Activated CD4-positive, alpha-beta T cell treated with anti-CD3 and anti-CD28 coated beads, Interleukin-2, amount 10 ng/mL, durations not matched to agents 24 days and 14 days (primary cell): ENCODE measurements at places on chromosomes 5 and 9.

GRCh38 chr5:33755231-33755630 is 136.6 kb downstream of the ADAMTS12 start:
- no peak for DNase-seq

DNA sequence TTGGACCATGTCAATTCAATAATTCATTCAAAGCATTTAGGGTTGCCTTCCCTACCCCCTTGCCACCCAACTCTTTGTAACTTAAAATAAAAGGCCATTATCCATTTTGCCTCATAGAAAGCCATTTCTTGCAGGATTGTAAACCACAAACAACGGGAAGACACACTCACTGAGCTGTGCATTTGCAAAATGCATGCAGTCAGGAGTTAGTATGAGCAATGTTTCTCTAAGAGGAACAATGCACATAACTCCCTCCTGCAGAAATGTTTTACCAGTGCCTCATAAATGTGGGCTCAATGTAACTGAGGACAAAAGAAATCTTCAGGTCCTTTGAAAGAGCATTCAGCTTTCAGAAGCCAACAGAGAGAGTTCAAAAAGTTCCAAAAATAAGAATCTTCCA is 98.5 kb upstream of the ABCA1 start:
- no peak for DNase-seq

- DNase-seq, result no peak
Measured at GRCh38 chr5:176739461-176740051, 70.8 kb upstream of the UNC5A start.

GRCh38 chr5:141557681-141558136 is 61.1 kb downstream of the DIAPH1 start:
- peak; percentile 91 for DNase-seq

GRCh38 chr5:154199263-154199662 is 8.7 kb downstream of the GALNT10 start:
- no peak for DNase-seq

GRCh38 chr5:173015192-173015591 is 31.6 kb downstream of the ATP6V0E1 start:
- no peak for DNase-seq

GRCh38 chr5:2852446-2852845 is 101.0 kb upstream of the IRX2 start:
- DNase-seq, result no peak

GRCh38 chr9:108606401-108606800 is 249.4 kb downstream of the ACTL7B start:
- no peak for DNase-seq

DNA sequence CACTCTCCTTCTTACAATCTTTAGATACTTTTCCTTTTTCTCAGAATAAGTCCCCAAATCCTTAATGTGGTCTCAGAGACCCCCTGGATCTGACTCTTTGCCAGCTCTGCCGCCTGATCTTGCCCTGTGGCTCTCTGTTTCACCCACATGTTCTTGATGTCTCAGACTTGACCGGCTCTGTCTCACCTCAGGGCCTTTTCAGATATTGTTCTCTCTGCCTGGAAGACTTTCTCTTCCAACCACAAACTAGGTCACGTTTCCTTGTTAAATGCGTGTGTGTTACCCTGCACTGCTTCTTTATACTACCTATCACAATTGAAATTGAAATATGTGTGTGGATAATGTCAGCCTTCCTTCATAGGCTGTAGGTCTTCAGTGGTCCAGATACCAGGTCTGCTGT is 265.4 kb upstream of the NUDT12 start:
- DNase-seq, result no peak

GRCh38 chr9:93141771-93142483 is 7.9 kb upstream of the NINJ1 start:
- peak; percentile 54 for DNase-seq

GRCh38 chr5:135124128-135124527 is 90.1 kb upstream of the PITX1 start:
- DNase-seq, result no peak

GRCh38 chr5:32984851-32985610 is 273.9 kb downstream of the NPR3 start:
- DNase-seq, result no peak

DNA sequence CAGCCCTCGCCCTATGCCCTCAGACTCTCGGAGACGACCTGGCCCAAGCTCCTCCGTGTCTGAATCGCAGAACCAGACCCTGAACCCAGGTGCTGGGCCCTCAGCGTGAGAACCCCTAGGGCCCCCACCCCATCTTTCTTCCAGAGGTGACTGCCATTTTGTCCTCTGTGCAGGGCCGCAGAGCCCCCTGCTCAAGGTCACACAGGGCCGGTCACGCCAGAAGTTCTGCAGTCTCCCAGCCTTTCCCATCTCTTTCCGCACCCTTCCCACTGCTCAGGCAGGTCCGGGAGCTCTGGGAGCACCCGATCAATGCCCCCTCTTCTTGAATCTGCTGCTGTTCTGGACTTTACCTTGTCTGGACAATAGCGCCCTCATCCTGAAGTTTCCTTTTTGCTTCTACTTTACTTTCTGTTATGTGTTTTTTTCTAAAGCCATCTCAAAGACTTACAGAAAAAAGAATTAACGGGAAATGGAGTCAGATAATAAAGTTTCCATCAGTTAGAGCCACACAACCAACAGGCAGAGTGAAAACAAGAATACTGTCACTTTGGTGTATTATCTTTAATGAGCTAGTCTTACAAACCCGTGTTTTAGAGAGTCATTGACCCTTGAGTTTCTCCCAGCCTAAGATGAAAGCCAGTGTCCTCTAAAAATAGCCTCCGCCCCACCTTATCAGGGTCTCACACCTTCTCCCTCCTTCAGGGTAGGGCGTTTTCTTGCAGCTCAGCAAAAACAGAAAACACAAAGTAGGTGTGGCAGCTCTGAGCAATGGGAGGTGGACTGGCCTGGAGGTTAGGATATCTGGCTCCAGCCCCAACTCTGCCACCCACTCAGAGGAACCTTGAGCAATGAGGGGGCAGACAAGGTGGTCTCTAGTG is 1.8 kb downstream of the TMOD1 start:
- DNase-seq, result no peak

DNA sequence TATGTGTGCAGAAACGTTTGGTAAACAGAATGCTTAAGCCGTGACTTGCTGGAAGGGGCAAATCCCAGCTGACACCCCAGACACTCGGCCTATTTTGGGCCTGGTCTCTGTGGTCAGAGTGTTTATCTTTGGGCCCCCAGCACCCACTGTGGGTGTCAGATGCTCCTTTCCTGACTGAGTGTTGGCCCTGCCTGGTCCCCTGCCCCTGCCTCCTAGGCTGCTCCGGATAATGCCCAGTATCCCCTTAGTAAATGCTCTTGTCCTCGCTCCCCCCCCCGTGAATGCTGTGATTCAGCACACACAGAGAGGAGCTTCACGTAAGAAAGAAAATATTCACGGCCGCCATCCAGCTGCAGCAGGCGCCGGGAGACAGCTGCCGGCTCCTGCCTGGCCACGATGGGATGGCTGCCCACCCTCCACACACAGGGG is 11.3 kb upstream of the ANGPTL2 start:
- no peak for DNase-seq

- peak; percentile 74 for DNase-seq
Measured at GRCh38 chr9:110623462-110624025, 44.0 kb upstream of the SVEP1 start.

DNA sequence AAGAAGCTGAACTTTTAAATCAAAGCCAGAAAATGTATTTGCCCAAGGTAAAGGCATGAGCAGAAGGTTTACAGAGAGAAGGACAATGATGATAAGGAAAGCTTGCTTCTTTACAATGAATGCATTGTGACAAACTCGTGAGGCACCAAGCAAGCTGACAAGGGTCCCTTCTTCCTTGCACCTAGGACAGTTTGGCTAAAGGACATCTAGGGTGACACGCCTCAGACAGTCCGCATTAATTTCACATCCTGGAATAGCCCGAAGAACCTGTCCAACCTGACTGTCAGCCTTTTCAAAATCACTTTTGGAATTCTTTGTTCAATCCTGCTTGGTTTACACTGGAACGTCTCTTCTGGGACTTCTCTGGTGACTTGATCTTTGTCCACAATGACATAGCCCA is 146.4 kb upstream of the MAP3K1 start:
- DNase-seq, result no peak

DNA sequence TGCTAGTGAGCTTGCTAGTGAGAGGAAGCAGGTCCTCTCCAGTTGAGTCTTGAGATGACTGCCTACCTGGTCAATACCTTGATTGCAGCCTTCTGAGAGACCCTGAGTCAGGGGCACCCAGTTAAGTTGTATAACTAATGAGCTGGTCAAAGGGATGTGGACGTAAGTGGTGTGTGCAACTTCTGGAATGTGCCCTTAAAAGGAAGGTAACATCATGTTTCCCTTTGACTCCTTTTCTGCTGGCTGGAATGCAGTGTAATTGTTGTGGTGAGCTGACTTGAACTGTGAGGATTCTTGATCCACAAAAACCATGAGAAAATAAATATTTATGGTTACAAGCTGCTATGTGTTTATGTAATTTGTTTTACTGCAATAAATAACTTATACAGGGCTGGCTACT is 2.4 kb upstream of the SNX2 start:
- no peak for DNase-seq

DNA sequence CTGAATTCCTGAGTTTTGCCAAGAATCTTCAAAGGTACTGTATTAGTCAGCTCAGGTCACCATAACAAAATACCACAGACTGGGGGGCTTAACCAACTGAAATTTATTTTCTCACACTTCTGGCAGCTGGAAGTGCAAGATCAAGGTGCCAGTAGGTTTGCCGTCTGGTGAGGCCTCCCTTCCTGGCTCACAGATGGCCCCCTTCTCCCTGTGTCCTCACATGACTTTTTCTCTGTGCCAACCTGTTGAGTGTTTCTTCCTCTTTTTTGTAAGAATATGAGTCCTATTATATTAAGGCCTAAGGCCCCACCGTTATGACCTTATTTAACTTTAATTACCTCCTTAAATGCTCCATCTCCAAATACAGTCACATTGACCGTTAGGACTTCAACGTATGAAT is 156.1 kb upstream of the KIF2A start:
- DNase-seq, result no peak

DNA sequence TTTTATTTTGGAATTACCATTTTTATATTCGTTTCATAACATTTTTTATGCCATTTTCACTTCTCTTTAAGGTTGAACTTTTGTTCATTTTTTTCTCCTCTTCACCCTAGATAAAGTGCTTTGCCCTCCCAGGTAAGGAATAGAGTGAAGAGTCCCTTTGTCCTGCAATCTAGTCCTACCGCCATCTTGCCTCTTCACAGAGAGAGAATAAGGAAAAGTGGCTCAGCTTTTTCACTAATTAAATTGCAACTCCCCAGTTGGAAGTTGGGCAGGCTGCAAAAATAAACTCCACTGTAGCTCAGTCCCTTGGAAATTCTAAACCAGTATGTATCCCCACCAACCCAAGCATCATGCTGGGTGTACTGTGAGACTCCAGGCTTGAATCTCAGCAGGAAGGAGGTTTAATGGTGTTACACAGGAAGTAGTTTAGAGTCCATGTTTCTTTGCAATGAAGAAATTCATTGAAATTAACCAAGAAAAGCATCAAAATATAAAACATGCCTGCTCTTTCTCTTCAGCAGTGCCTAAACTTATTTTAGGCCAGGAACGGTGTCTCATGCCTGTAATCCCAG is 60.3 kb upstream of the PCSK1 start:
- DNase-seq, result no peak

DNA sequence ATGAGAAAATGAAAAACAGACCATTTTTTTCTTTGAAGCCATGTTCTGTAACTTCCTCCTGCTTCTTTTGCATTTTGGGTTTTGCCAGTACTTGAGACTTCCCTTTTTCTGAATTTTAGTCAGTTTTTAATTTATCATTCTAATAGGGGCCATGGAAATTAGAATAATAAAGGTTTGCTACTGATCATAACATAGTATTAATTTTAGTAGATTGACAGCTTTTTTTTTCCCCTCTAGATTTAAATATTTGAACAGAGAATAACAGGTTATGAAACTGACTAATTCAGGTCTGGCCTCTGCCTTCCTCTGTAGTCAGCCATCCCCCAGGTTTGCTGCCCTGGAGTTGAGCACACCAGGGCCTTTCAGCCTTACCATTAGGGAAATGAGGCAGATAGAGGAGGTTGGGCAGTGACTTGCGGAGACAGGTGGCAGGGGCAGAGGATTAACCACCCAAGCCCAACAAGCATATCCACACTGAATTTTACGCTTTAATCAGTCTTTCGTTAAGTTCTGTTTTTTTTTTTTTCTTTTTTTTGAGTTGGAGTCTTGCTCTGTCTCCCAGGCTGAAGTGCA is 80.1 kb upstream of the TNFAIP8 start:
- peak; percentile 71 for DNase-seq

- DNase-seq, result no peak
Measured at GRCh38 chr9:6590334-6590733, 55.2 kb downstream of the GLDC start.

DNA sequence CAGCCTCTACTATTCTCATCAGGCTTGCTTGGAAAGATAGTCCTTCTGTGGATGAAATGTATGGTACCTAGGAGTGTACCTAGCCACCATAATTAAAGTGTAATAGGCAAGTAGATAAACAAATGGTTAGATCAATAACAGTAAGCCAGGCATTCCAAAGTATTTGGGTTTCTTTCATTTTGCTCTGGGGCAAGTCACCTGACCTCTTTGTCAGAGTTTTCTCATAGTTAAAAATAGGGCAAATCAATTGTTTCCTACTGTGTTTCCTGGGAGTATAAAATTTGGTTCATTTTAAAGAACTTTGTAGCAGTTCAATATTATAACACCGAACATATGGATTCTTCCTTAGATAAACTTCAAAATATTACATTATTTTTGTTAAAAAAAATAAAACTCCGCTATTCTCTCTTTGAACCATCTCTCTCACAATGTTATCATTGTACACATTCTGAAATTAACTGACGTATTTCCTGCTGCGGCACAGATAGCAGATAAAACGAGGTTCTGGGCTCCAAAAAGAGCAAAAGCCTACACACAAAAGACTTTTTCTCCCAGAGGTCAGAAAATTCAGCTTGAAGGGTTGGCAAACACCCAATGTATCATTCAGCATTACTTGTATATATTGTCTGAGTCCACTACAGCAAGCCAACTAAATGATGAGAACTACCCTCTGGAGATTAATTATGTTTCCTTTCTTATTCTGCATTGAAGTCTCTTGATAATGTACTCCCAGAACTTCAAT is 267.9 kb downstream of the COX7C start:
- DNase-seq, result no peak

DNA sequence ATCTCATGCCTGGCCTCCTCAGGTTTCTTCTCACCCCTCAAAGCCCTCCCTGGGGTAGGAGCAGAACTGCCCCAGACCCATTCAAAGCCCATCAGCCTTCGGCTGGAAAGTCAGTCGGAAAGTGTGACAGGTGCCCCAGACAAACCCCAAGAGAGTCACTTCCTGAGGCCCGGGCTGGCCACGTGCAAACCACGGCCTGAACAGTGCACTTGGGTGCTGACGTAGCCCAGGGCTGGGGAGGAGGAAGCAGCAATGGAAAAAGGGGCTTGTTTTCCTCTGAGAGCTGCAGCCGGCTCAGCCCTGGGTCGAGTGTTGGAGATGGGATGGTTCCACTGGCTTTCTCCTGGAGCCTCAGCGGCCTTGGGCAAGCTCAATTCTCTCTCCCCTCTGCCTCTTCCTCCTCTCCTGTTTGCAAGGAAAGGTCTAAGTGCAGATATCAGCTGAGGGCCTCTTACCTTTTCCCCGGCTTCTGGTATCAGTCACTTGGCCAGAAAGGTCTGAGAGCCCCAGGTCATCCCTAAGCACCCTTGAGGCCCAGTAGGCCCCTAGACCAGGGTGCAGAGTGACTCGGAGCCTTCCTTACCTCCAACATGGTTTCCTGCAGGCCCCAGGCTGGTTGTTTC is 5.9 kb upstream of the EGR1 start:
- DNase-seq, result peak; percentile 94

- DNase-seq, result no peak
Measured at GRCh38 chr9:1273859-1274258, 223.7 kb downstream of the DMRT2 start.
